ENCODE measurements at places on chromosomes 5 and 9.

GRCh38 chr9:76558465-76558864 lies 99.5 kb downstream of the GCNT1 start:
- DNase-seq, result no peak

DNA sequence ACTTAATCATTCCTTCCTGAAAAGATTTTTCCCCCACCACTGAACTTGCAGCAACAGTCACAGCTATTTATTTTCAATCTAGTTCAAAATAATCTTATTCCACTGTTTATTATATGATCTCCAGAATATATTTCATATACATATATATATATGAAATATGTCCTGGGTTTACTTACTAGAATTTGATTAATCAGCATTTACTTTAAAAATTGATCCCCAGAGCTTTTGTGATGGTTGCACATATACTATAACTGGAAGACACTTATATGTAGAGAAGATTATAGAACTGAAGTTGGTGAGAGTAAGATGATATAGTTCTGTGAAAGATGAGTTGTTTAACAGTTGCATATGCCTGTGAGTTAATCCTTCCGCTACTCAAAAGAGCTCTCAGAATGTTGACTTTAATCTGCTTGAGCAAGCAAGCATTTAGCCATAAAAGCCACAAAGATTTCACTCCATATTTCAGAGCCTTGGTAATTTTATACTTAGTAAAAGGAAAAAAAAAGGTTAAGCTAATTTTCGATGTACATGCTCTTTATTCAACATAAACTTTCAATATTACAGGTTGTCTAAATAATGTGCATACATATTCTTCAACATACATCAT lies 399.3 kb upstream of the CDH9 start:
- DNase-seq, result no peak

GRCh38 chr9:93708289-93708986 lies 132.1 kb downstream of the PHF2 start:
- DNase-seq, result no peak

DNA sequence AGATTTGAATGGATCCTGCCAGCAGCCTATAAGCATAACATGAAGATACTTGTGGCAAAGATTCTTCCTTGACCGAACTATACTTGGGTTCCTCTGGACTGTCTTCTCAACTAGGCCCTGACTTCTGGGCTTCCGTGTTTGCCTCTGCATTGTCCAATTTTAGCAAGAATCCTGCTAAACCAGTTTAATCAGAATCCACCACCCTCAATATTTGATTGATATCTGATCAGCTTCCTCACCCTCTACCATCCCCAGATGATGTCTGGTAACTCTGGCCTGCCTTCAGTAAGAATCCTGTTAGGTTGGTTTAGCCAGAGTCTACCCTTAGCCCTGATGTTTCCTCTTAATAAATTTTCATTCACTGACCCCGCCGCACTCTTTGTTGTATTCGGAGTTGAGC lies 54.4 kb upstream of the GALNT10 start:
- no peak for DNase-seq

- DNase-seq, result no peak
These were observed 8.4 kb downstream of the BRD3OS start for GRCh38 chr9:134033516-134034214.

DNA sequence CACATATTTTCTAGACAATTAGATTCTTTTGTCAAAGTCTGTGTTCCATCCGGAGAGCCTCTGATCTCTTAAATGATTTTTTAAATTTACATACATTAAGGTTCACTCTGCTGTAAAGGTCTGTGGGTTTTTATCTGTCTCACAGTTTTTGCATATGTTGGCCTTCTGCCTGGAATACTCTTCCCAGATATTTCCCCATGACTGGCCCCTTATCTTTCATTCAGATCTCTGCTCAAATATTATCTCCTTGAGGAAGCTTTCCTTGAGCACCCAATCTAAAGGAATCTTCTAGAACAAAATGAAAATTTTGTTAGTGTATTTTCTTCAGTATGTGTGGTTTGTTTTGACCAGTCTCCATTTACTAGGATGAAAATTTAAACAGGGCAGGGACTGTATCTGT lies 26.3 kb downstream of the FAF2 start:
- DNase-seq, result no peak

GRCh38 chr5:51621156-51621555 lies 237.9 kb downstream of the ISL1 start:
- DNase-seq, result no peak

DNA sequence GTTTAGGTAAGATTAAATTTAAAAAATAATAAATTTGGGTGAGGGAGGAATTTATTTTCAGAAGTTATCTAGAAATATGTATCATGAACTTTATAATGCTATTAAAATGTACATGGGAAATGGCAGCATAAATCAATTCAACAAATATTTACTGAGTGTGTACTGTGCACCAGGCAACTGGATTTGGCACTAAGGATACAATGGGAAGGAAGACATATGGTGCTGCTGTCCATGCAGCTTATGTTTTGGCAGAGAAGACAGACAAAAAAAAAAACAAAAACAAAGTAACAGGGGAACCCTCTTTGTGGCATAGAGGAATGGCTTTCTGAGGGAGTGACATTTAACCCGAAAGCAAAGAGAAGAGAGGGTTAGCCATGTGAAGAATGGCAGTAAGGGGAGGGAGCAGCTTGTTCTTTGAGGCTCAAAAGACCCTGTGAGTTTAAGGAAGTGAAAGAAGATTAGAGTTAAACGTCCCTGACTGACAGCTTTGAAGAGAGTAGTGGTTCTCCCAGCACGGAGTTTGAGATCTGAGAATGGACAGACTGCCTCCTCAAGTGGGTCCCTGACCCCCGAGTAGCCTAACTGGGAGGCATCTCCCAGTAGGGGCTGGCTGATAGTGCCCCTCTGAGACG lies 23.9 kb downstream of the CNTRL start:
- DNase-seq, result no peak

GRCh38 chr5:161299053-161299452 lies 247.5 kb downstream of the GABRB2 start:
- no peak for DNase-seq

- no peak for DNase-seq
These were observed 246.4 kb downstream of the PJA2 start for GRCh38 chr5:109163336-109163735.

GRCh38 chr9:128099932-128100491 lies 27.5 kb downstream of the PTGES2 start:
- DNase-seq, result no peak

DNA sequence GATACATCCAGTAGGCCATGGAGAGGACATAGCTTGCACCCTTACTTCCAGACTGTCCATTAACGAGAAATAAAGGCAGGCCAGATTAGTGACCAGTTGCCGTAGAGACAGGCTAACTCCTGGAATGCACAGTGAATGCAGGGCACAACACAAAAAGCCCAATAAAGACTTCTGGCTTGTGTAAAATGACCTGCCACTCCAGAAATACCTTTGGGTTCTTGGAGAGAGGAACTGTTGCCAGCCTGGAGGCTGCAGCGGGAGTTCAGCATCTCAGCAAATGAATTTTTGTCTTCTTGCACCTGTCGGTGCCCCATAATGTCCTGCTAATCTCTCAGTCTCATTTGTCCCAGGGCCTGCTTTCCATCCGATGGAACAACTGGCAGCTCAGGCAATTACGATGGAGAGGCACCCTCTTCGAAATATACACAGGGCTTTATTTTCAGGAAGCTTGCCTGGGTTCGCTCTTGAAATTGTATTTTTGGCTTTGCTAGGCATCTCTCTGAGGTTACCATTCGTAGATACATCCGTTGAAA lies 538.8 kb upstream of the ZNF462 start:
- DNase-seq, result no peak

All from stimulated activated CD4-positive, alpha-beta T cell treated with anti-CD3 and anti-CD28 coated beads, TNF-alpha, amount 100 ng/mL, for 1 hour (primary cell).